ENCODE measurements at places on chromosomes 16 and 17. TPM values are rescaled to one million over a fixed set of nuclear protein-coding genes. Genes with fewer than 3 reads are reported as not detected.

The BIRC5 gene
- 10.6 TPM for polyA plus RNA-seq

DNA sequence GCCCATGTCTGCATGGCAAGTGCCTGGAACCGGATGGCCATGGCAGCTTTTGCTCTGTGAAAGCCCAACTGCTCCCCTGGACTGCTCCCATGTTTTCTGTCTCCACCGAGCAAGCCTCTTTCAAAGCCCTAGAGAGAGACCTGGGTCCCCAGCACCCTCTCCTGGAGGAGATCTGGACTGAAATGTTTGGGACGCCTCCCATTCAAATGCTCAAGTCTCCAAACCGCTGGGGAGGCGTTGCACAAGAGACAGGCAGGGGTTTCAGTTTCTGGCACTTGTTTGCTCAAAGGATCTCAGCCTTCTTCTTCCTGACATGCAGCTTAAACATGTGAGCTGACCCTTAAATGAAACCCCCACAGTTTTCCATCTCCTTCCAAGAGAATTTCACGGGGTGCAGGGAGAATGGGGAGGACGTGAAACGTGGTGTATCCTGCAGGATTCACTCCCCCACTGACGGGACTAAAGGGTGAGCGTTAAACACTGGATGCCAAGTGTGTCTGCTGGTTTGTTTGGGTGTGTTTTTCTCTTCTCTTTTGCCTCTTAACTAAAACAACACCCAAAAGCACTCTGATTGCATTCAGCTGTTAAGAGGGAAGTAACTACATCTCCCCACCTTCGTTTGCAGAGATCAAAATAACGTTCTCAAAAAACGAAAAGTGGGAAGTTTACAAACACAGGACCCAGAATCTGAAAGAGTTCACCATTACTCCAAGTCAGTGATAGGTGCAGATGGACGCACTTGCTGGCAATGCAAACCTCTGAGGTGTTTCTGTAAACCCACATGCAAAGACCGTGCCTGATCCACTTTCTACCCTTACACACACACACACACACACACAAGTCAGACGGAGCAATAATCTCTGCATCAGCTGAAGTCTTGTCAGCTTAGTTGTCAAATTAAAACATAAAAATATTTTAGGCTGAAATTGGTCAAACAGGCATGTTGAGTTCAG lies 256.9 kb downstream of the C16orf95 start:
- DNase-seq = no peak

DNA sequence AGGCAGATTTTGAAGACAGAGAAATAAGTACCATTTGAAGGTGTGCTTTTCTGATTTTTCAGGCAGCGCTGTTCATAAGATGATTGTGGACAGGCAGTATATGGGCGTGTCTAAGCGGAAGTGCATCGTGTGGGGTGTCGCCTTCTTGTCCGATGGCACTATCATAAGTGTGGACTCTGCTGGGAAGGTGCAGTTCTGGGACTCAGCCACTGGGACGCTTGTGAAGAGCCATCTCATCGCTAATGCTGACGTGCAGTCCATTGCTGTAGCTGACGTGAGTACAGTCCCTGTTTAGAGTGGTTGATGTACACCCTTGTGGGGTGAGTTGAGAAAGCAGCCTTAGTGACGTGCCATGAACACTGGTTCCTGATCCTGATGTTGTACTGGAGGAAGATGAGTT lies 10.7 kb downstream of the UTP4 start:
- DNase-seq = no peak

DNA sequence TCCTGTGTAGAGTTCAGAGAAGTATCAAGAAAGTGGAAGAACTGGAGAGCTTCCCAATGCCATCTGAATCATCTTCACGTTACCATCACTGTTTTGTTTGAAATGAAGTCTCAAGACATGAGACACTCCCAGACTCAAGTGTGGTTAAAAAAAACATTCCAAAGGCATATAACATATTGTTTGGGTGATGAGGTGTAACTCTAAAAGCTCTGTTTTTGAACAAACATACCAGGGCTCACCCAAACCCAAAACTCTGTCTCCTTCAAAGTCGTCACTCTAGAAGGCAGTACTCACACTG lies 6.3 kb upstream of the ZCCHC14 start:
- DNase-seq = no peak

GRCh38 chr17:17732892-17733670 lies 51.8 kb downstream of the RAI1 start:
- no peak for DNase-seq

GRCh38 chr17:41730479-41730878 lies 4.0 kb downstream of the HAP1 start:
- DNase-seq = no peak

The HYDIN gene
- 0.35 TPM for polyA plus RNA-seq

DNA sequence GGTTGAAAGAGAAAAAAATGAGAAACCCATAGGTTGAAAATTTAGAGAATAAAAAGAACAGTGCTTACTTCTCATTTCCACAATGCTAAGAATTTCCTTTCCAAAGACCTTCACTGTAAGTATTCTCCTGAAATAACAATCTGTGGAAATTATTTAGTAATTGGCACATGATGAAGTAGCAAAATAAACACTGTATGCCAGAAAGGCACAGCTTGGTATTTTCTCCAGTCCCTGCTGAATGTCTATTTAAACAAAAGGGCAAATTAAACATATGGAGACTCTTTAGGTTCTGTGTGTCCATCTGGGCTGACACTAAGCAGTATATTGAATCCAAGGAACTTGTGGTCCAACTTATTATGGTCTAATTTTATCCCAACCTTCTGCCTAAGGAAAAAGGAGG lies 46.1 kb downstream of the CHCT1 start:
- no peak for DNase-seq

The MATCAP1 gene
- polyA plus RNA-seq = 4.8 TPM

DNA sequence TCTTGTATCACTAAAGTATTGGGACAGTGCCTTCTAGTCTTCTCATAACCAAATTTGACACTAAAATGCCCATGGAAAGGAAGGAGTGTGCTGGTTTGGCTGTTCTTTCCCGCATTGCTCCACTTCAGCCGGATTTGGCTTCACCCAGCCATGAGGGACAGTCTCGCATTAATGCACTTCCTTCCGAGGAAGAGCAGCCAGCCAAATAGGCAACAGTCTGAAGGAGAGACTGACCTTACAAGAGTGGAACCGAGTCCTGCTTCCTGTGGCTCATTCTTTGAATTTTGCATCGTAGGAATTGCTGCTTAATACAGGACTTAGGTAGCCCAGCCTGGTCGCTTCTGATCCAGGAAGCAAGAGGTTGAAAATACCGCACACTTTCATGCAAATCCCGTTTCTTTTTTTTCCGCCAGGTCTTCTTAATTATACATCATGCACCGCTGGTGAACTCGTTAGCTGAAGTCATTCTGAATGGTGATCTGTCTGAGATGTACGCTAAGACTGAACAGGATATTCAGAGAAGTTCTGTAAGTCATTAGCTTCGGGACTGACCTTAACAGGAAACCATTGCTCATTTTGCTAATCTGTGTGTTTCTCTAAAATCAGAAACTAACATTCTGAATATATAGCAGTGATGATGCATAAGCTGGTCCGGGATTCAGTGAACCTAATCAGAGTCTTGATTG lies 38.2 kb downstream of the CLEC16A start:
- no peak for DNase-seq

The SOX15 gene
- polyA plus RNA-seq = 1.2 TPM

GRCh38 chr16:51153577-51154031 lies 2.5 kb upstream of the SALL1 start:
- no peak for DNase-seq

The EXOC3L1 gene
- 8.4 TPM for polyA plus RNA-seq

The CTRB1 gene
- 16.8 TPM for polyA plus RNA-seq

The ABI3 gene
- 15.2 TPM for polyA plus RNA-seq

- DNase-seq = no peak
These were observed 10.6 kb downstream of the SSTR5 start for GRCh38 chr16:1082952-1083675.

- no peak for DNase-seq
These were observed 250.3 kb upstream of the SOX9 start for GRCh38 chr17:71870546-71870862.

DNA sequence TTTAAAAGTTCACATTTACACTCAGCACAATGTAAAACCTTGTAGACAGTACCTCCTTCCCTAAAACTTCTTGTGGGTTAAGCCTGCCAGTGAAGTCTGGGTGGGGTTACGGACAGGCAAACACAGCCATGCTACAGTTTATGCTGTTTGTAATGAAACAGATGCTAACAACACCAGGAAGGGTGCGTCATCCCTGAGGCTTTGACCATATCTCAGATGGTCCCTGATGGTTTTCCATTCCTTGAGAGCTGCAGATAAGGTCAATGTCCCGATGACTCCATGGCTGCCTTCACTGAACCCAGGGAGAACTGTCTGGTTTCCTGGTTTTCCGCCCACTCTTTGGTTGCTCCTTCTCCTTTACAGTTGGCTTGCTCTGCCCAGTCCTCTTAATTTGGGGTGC lies 29.1 kb downstream of the GAS7 start:
- no peak for DNase-seq

- DNase-seq = no peak
These were observed 14.0 kb upstream of the C16orf78 start for GRCh38 chr16:49359591-49359990.

The DNAI2 gene
- not detected for polyA plus RNA-seq

DNA sequence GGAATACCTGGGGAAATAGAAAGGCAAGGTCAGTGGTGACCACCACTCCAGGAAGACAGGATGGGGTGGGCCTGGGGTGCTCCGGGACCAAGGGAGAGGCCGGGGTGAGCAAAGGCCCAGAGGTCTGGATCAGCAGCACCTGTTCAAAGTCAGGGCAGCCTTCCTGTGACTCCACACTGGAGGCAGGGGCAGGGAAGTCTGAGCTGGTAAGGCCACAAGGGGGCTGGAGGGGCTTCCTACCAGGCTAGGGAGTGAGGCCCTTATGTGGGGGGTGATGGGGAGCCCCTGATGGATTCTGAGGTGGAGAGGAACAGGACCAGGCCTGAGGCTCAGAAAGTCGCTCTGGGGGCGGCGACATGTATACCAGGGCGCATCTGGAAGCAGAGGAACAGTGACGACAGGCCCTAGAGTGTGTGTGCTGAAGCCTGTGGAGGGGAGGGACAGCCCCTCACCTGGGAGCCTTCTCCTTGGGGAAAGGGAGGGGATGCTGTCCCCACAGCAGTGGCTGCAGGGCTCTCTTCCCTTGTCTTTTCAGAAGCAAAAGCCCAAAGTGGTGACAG lies 3.7 kb downstream of the C16orf78 start:
- no peak for DNase-seq

DNA sequence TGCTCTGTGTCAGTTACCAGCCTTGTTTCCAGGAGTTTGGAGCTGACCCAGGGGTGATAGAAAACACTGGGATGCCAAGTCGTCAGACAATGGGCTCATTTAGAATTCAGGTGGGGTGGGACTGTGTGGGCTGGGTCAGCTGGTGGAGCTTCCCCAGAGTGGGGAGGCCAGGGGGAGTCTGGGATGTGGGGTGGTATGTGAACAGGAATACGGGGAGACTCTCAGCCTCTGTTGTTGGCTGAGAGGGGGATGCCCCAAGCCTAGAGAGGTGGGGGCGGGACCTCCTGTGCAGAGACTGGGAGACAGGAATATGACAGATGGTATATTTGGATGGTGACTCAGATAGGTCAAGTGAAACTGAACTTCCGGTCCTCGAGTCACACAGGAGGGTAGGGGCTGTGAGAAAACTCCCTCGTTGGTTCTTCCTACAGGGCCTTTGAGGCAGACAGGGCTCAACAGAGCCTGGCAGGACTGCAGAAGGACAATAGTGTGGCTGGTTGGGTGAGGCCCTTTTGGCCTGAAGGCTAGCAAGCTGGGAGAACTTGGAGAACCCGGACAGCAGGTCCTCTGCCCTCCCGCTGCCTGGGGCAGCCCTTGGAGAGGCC lies 23.7 kb downstream of the CDH1 start:
- no peak for DNase-seq

The TMED6 gene
- polyA plus RNA-seq = 4.6 TPM

The MARCHF10 gene
- not detected for polyA plus RNA-seq

DNA sequence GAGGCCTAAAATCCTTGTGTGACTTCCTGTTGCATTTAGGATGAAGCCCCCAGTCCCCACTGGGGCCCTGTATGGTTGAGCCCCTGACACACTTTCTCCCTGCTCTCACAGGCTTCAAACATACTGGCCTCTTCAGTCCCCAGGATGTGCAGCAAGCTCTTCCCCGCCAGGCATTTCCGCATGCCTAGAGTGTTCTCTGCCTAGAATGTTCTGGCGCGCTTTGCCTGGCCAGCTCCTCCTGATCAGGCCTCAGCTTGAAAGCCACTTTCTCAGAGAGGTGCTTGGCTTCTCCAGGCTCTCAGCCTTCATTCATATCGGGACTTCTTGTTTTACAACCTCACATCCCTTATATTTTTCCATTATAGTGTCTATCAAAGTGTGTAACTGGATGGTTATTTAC lies 123.7 kb downstream of the SPACA3 start:
- DNase-seq = no peak

The MLST8 gene
- polyA plus RNA-seq = 42.0 TPM

- DNase-seq = no peak
These were observed 53.5 kb downstream of the TMC6 start for GRCh38 chr17:78075011-78075410.

- no peak for DNase-seq
These were observed 10.3 kb downstream of the NUPR1 start for GRCh38 chr16:28528463-28528867.

DNA sequence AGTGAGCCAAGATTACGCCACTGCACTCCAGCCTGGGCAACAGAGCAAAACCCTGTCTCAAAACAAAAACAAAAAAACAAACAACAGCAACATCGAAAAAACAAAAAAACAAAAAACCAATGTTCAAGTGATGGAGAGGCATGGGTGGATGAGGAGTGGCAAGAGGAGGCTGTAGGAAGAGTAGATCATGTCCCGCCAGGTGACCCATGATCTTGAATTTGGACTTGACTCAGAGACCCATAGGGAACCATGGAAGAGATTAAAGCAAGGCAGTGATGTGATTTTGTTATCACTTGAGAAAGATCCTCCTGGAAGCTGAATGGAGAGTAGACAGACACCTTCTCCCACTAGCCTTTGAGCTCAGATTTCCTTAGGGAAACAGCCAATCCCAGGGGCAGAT lies 11.2 kb downstream of the ABAT start:
- DNase-seq = no peak

- no peak for DNase-seq
These were observed 327.4 kb upstream of the CCL2 start for GRCh38 chr17:33927732-33928133.

DNA sequence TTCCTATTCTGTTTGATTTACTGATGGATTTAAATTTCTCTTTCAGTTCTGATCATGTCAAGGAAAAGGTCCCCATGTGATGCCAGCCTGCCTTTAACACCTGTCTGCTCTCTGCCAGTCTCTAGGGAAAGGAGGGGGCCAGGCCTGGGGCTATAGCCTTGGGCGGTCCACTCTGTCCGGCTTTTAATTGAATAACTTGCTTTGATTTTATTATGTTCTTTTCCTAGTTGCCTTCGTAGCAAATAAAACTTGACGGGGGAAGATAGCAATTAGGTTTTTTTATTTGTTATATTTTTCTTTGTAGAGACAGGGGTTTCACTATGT lies 47.6 kb downstream of the ABAT start:
- DNase-seq = no peak

GRCh38 chr17:68950725-68951124 lies 4.5 kb downstream of the ABCA8 start:
- no peak for DNase-seq

The PYY gene
- 32.6 TPM for polyA plus RNA-seq

GRCh38 chr17:34178092-34178491 lies 77.0 kb upstream of the CCL2 start:
- no peak for DNase-seq

All from sigmoid colon (tissue), 7 donors.